ENCODE measurements at places on chromosomes 2 and 18.

DNA sequence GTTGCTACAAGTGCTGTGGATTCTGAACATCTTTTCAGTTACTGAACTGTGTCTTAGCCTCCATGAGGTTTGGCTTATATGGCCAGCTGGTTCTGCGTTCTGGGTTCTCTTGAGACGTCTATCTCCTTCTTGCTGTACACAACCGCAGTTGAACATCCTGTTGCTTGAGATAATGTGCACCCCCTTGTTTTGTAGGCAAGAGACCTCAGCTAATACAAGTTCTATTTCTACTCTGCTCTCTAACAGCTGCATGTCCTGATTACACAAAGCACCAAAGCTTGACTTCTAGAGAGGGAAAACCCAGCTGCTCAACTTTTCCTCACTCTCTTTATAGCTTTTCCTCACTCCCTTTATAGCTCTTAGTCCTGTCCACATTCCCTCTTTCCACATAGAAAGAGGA is 176.0 kb downstream of the LTBP1 start:
- H3K36me3 ChIP-seq: no peaks in the 10 kb centered on the region
- no peak for DNase-seq
- H3K27ac ChIP-seq: no peak overlapping the region
- H3K27me3 ChIP-seq: no peaks in the 10 kb centered on the region
- no peak overlapping the region for H3K4me3 ChIP-seq

- DNase-seq: no peak
- peaks cover 4% of the 10 kb centered on the region for H3K27me3 ChIP-seq
- no peaks in the 10 kb centered on the region for H3K4me1 ChIP-seq
- no peaks in the 10 kb centered on the region for H3K36me3 ChIP-seq
- H3K27ac ChIP-seq: no peak overlapping the region
These were observed 15.9 kb downstream of the VWA3B start for GRCh38 chr2:98102878-98103277.

DNA sequence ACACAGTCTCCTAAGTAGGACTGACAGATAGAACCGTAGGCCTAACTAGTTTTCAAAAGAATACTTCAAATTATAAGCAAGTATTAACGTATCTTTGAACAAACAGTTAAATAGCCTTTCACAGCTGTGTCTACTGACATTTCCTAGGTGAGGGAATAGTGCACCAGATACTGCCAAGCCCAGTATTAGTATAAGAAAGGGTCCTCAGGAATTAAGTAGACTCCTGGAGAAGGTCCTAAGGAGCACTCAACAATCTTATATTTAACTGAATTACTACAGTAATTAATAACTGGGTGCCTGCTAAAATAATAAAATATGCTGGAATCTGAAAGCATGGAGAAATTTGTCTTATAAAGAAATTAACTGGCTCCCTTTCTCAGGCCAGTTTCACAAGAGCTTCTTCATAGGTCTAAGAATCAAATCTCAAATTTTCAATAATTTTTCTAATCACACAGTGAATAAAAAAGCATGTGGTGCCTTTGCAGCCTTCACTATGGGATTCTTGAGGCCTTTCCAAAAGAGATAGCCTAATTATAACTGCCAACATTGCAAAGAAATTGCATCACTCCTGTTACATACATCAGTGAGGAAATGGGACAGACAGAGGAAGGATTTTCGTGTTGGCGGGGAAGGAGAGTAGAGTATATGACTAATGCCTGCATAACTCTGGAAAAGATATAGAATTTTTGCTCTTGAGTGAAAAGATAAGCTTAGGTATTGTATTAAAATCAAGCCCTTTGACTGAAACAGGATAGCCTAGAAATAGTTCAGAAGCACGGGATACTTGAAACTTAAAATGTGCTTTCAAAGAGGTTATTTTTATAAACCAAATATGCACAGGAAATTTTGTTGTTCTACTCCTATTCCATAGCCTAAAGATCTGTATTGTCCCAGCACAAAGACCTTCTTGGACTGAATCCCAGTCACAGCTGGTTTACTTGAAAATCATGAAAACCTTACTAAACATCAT is 228.6 kb upstream of the STK17B start:
- no peaks in the 10 kb centered on the region for H3K36me3 ChIP-seq
- no peaks in the 10 kb centered on the region for H3K27me3 ChIP-seq
- DNase-seq: no peak

GRCh38 chr2:232328032-232328422 is 50.5 kb upstream of the ALPP start:
- H3K4me3 ChIP-seq: no peak overlapping the region
- H3K27ac ChIP-seq: no peak overlapping the region
- no peak for DNase-seq
- peaks cover 32% of the 10 kb centered on the region for H3K4me1 ChIP-seq
- no peaks in the 10 kb centered on the region for H3K36me3 ChIP-seq

GRCh38 chr18:23141104-23141999 is 6.1 kb downstream of the CABLES1 start:
- H3K27me3 ChIP-seq: peaks cover 11% of the 10 kb centered on the region
- H3K4me1 ChIP-seq: peaks cover 34% of the 10 kb centered on the region
- H3K27ac ChIP-seq: no peak overlapping the region
- DNase-seq: no peak
- no peak overlapping the region for H3K4me3 ChIP-seq

- H3K4me1 ChIP-seq: peaks cover 64% of the 10 kb centered on the region
- H3K27me3 ChIP-seq: no peaks in the 10 kb centered on the region
- H3K27ac ChIP-seq: no peak overlapping the region
- DNase-seq: no peak
- H3K36me3 ChIP-seq: no peaks in the 10 kb centered on the region
These were observed 47.6 kb downstream of the PLB1 start for GRCh38 chr2:28543316-28544035.

GRCh38 chr2:37267685-37268084 is 36.2 kb downstream of the NDUFAF7 start:
- H3K4me1 ChIP-seq: no peaks in the 10 kb centered on the region
- peaks cover 49% of the 10 kb centered on the region for H3K36me3 ChIP-seq
- DNase-seq: no peak

DNA sequence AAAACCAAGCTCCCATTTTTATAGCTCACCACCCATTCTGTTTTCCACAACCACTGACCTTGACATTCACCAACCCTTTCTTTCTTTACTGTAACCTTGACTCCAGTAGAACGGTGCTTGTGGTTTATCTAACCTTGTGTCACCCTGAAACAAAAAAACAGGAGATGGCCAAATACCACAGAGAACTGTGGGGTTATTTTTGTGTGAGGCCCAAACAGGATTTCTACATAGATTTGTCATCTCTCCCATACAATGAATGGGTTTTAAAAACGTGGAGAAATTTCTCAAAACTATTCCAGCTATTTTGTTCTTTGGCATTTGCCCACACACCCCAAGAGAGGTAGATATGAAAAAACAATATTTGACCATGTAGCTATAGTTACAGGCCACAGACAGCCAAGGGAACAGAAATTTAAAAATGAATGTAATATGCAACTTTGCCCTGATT is 231.3 kb upstream of the TANK start:
- no peak overlapping the region for H3K27ac ChIP-seq
- DNase-seq: no peak
- H3K4me1 ChIP-seq: no peaks in the 10 kb centered on the region
- H3K27me3 ChIP-seq: no peaks in the 10 kb centered on the region
- no peaks in the 10 kb centered on the region for H3K36me3 ChIP-seq

DNA sequence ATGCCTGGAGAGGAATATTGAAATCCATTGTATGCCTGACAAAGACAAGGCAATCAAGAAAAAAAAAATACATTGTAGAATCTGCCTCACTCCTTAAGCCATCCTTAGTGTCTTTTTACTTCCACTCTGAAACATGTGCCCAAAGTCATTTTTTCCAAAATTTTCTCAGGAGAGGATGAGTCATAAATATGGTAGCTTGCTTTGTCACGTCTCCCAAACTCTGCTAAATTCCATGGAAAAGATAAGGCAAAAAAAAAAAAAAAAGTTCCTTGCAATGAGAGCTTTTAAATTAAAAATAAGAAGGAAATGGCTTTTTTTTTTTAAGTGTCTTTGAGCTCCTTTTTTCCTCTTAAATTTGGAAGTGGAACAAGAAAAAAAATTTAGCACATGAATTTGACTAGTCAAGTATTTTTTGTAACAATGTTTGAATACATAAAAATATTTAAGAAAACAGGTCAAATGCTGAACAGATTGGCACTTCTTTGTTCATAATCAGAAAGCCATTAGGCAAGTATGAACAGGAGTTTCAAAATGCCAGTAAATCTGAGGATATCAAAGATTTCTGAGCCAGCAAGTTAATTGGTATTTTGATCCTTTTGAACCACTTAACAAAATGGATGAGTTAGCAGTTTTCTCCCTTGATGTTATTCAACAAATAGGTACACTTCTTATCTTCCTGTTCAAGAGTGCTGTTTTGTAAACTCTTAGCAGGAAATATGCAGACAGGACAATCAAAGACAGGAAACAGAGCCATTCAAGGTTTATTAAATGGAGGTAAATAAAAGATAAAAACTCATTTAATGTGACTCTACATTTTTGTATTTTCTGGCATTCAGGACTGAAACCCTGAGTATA is 247.3 kb upstream of the SP5 start:
- no peaks in the 10 kb centered on the region for H3K4me1 ChIP-seq
- H3K36me3 ChIP-seq: no peaks in the 10 kb centered on the region
- H3K4me3 ChIP-seq: no peak overlapping the region
- no peaks in the 10 kb centered on the region for H3K27me3 ChIP-seq
- H3K27ac ChIP-seq: no peak overlapping the region
- no peak for DNase-seq

DNA sequence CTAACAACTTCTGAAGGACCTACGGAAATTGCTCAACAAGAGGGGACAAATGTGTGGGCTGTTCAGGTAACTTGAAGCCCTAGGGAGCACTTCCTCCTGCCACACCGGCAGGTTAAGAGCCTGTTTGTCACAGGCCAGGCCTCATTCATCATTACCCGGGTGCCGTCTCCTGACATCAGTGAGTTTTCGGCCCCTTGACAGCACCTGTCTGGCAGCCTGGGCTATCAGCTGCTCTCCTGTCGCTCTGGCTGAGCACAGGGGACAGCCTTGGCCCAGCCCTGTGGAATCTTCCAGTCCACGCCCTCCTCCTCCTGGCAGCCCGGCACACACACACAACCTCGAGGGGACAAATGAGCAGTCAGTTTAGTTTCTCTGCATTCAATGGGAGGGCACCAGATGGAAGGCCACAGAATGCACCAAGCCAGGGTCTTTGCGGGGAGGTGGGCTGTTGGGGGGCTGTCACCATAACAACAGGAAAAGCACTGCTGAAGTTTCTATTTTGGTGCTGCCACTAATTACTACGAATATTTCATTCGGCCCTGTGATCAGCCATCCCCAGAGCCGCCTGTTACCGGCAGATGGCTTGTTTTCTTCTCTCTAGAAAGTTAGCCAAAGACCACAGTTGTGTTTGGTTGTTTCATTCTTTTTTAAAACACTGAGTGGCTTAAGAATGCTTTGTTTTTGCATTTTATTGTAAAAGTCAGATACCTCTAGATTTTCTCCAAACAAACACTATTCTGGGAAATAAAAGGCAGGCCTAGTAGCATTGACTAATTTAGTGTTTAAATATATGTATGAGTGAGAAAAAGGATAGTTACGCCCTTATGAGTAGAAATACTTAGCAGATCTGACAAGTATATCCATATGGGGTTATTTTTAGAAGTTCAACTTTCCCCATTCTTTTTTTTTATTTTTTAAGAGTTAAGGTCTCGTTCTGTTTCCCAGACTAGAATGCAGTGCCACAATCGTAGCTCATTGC is 189.9 kb upstream of the NDUFV2 start:
- DNase-seq: no peak
- H3K27me3 ChIP-seq: no peaks in the 10 kb centered on the region
- no peaks in the 10 kb centered on the region for H3K4me1 ChIP-seq
- peak overlapping the region; percentile 71 for H3K27ac ChIP-seq
- no peaks in the 10 kb centered on the region for H3K36me3 ChIP-seq
- H3K4me3 ChIP-seq: no peak overlapping the region

DNA sequence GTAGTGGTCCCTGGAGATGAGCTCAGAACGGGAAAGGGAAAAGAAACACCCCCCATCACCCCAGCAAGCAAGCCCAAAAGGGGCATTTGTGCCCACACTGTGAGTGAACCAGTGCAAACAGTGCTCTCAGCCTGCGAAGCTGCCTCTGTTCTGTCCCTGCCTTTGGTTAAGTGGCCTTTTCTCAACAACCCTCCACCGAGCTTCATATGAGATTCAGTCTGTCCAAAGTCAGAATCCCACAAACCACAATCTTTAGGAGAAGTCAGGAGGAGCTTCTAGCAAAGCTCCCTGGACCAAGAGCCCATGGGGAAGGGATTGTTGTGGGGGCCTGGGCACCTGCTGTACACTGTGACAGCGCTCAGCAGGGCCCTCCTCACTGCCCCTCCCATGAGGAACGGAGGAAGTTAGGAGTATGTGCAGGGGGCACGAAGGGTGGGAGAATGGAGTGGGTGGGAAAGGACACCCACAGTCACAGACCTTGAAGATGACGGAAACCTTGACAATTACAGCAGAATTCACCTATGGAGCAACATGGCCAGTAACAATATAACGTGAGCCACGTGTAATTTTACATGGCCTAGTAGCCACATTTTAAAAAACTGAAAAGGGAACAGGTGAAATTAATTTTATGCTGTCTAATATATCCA is 119.5 kb downstream of the SMAD7 start:
- H3K27me3 ChIP-seq: no peaks in the 10 kb centered on the region
- H3K4me3 ChIP-seq: no peak overlapping the region
- DNase-seq: no peak
- H3K4me1 ChIP-seq: peaks cover 92% of the 10 kb centered on the region
- H3K36me3 ChIP-seq: no peaks in the 10 kb centered on the region
- no peak overlapping the region for H3K27ac ChIP-seq

- H3K4me1 ChIP-seq: peaks cover 15% of the 10 kb centered on the region
- H3K36me3 ChIP-seq: no peaks in the 10 kb centered on the region
- DNase-seq: no peak
- peak overlapping the region; percentile 60 for H3K27ac ChIP-seq
- H3K4me3 ChIP-seq: no peak overlapping the region
These were observed 118.8 kb downstream of the SETBP1 start for GRCh38 chr18:44799382-44799906.

DNA sequence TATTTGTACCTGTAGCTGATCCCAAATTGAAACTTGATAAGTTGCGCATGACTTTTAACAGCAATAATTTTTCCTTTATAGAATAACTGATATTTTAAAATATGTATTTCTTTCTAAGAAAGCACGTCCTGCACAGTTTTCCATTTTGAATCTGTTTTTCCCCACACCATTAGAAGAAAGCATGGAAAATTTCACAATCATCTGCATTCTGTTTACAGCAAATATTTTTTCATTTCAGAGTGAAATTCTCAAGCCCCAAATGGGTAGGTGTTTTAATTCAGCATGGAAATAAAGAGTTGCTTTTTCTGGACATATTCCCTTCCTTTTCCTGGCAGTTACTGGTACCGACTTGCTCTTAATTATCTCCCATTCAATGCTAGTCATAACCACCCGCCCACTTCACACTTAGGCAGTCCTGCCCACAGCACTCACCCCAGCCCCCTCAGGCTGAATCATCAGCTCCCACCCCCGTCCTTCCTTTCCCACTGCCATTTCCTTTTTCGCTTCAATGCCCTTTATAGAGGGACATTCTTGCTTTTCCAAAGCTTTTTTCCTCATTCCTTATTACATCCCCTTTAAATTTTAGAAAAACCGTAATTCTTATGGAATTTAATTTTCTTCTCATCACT is 89.2 kb upstream of the GLS start:
- no peak overlapping the region for H3K27ac ChIP-seq
- H3K4me1 ChIP-seq: peaks cover 3% of the 10 kb centered on the region
- H3K4me3 ChIP-seq: no peak overlapping the region

- DNase-seq: no peak
- no peak overlapping the region for H3K4me3 ChIP-seq
- H3K27ac ChIP-seq: no peak overlapping the region
- no peaks in the 10 kb centered on the region for H3K36me3 ChIP-seq
These were observed 260.4 kb upstream of the SIX3 start for GRCh38 chr2:44680983-44681531.

- H3K4me3 ChIP-seq: no peak overlapping the region
- no peaks in the 10 kb centered on the region for H3K36me3 ChIP-seq
- no peak overlapping the region for H3K27ac ChIP-seq
These were observed 391.3 kb upstream of the FIGN start for GRCh38 chr2:164126960-164127660.
